Sigmoid colon (tissue), 7 donors: ENCODE measurements at places on chromosomes 12 and 14. TPM values are rescaled to one million over a fixed set of nuclear protein-coding genes. Genes with fewer than 3 reads are reported as not detected.

DNA sequence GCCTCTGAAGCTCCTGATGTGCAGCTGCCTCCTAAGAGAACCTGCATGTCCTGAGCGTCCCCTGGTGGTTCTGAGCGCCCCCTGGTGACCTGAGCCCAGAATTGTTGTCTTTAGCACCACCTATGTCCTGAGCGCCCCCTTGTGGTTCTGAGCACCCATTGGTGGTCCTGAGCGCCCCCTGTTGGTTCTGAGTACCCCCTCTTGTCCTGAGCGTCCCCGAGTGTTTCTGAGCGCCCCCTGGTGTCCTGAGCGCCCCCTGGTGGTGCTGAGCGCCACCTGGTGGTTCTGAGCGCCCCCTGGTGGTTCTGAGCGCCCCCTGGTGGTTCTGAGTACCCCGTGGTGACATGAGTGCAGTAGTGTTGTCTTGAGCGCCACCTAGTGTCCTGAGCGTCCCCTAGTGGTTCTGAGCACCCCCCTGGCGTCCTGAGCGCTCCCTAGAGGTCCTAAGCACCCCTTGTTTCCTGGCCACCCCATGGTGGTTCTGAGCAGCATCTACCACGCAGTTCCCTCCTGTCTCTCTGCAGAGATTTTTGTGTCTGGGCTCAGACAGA lies 782.5 kb downstream of the TMEM121 start:
- H3K36me3 ChIP-seq = no peaks in the 10 kb centered on the region
- H3K27me3 ChIP-seq = no peaks in the 10 kb centered on the region
- H3K4me3 ChIP-seq = no peak overlapping the region
- H3K4me1 ChIP-seq = no peaks in the 10 kb centered on the region

GRCh38 chr12:13167226-13167625 lies 29.3 kb upstream of the EMP1 start:
- DNase-seq = no peak
- H3K4me1 ChIP-seq = no peaks in the 10 kb centered on the region
- no peaks in the 10 kb centered on the region for H3K27me3 ChIP-seq
- H3K4me3 ChIP-seq = no peak overlapping the region
- no peaks in the 10 kb centered on the region for H3K36me3 ChIP-seq
- no peak overlapping the region for H3K27ac ChIP-seq

DNA sequence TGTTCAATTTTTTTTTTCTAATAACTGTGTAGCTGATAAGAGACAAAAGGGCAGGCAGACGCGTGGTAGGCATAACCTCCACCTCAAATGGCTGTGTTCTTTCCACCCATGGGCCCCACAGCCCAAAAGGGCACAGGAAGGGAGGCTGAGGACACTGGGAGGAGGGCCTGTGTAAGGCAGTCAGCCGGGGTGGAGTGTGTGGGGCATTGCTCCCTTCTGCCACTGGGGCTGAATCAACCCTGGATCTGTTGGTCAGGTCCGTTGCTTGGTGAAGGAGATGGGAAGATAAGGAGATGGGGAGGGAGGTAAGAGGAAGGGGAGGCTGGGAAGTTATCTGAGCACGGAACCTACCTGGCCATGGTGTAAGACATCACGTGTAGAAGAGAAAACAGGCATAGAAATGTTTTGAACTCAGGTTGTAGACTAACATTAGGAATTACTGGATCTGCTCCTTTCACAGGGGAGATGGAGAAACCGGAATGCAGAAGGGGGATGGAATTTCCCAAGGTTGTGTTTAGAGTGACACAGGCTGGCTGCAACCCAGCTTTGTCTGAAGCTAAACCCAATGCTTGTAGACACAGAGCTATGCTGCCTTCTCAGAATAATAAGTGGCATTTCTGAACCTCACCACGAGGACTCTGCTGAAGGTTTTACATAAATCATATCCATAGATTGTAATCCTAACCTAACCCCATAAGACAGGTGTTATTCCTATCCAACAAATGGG lies 138.5 kb upstream of the NOS1 start:
- no peaks in the 10 kb centered on the region for H3K36me3 ChIP-seq
- H3K4me3 ChIP-seq = no peak overlapping the region
- DNase-seq = no peak
- H3K27me3 ChIP-seq = no peaks in the 10 kb centered on the region
- H3K27ac ChIP-seq = no peak overlapping the region

DNA sequence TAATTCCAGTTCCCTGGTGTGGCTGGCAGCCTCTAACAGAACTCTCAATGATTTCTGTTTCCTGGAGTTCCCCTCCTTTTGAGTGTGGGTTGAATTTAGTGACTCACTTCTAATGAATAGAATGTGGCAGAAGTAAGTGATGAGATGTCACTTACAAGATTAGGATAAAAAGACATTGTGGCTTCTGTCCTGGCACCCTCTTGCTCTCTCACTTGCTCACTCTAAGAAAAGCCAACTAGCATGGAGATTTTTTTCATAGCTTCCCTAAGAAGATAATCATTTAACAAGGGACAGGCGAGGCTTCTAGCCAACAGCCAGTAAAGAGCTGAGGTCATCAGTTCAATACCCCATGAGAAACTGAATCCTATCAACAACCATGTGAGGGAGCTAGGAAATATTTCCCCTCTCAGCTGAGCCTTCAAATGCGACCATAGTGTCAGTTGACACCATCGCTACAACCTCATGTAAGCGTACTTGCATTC lies 156.7 kb downstream of the TMTC3 start:
- no peaks in the 10 kb centered on the region for H3K4me1 ChIP-seq
- DNase-seq = no peak
- H3K4me3 ChIP-seq = no peak overlapping the region
- H3K27me3 ChIP-seq = no peaks in the 10 kb centered on the region

- no peak overlapping the region for H3K27ac ChIP-seq
- peaks cover 15% of the 10 kb centered on the region for H3K36me3 ChIP-seq
- no peaks in the 10 kb centered on the region for H3K4me1 ChIP-seq
- H3K27me3 ChIP-seq = no peaks in the 10 kb centered on the region
Measured at GRCh38 chr12:62401631-62402030, 65.0 kb upstream of the MON2 start.

GRCh38 chr12:66692170-66692569 lies 13.3 kb upstream of the GRIP1 start:
- no peaks in the 10 kb centered on the region for H3K27me3 ChIP-seq
- H3K4me1 ChIP-seq = no peaks in the 10 kb centered on the region
- no peak for DNase-seq
- no peaks in the 10 kb centered on the region for H3K36me3 ChIP-seq
- no peak overlapping the region for H3K4me3 ChIP-seq

DNA sequence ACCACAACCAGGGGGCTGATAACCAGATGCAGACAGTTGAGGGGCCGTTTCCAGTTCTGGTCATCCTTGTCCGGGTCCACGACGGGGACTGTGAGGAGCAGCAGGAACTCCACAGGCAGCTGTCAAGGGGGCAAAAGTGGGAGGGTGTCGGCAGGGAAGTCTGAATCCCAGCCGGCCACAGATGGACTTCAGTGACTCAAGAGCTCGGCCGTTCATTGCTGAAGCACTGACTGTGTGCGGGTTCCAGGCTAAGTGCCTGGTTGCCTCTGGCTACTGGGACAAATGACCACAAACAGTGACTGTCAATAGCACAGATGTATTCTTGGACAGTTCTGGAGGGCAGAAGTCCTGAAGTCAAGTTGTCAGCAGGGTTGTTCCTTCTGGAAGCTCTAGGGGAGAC lies 19.6 kb downstream of the SLC8B1 start:
- H3K4me1 ChIP-seq = no peaks in the 10 kb centered on the region
- peaks cover 6% of the 10 kb centered on the region for H3K36me3 ChIP-seq
- H3K27ac ChIP-seq = no peak overlapping the region
- no peak for DNase-seq

DNA sequence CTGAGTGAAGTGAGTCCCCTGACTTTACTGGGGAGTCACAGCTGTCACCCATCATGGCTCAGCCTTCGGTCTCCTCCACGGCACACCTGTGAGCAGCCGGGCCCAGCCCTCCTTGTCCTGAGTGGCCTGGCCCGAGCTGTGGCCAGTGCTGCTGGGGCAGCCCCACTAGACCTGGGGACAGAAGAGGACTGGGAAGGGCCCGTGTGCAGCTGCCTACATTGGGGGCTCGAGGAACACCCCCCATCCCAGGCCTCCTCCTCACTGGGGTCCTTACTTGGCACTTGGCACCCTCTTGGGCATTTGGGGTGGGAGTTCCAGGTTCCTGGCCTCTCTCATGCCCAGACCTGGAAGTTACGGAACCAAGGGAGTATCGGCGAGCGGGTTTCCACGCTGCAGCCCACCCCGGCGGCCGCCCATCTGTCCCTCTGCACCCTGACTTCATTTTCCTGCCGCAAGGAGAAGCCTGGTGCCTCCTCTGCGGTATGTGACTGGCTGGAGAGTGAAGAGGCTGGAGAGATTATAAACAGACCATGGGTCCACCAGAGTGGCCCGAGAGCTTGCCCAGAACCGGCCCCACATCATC lies 179.7 kb downstream of the KIF26A start:
- no peaks in the 10 kb centered on the region for H3K36me3 ChIP-seq
- H3K4me1 ChIP-seq = peaks cover 8% of the 10 kb centered on the region
- no peak for DNase-seq
- H3K27ac ChIP-seq = no peak overlapping the region
- H3K27me3 ChIP-seq = no peaks in the 10 kb centered on the region

DNA sequence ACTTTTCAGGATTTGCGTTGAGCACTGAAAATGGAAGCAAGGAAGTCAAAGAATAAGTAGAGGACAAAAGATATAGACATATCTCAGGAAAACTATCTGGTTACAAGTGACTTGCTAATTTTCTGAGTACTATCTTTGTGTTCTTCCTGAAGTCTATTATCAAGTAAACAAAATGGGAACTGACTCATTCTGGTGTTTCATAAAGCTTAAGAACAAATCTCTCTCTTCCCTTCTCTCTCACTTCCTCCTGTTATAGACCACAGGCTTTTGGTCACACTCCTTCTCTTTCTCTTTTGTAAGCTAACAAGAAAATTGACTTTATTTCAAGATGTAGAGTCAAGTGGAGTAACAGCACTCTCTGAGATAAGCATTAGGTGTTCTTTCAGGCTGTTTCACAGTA lies 406.6 kb upstream of the SYT1 start:
- H3K4me1 ChIP-seq = no peaks in the 10 kb centered on the region
- no peaks in the 10 kb centered on the region for H3K36me3 ChIP-seq
- no peaks in the 10 kb centered on the region for H3K27me3 ChIP-seq
- no peak overlapping the region for H3K4me3 ChIP-seq
- DNase-seq = no peak
- H3K27ac ChIP-seq = no peak overlapping the region

- H3K27ac ChIP-seq = no peak overlapping the region
- no peaks in the 10 kb centered on the region for H3K36me3 ChIP-seq
- no peak overlapping the region for H3K4me3 ChIP-seq
- H3K4me1 ChIP-seq = peaks cover 21% of the 10 kb centered on the region
- DNase-seq = no peak
- H3K27me3 ChIP-seq = no peaks in the 10 kb centered on the region
Measured at GRCh38 chr12:104521731-104522130, 65.0 kb downstream of the CHST11 start.

DNA sequence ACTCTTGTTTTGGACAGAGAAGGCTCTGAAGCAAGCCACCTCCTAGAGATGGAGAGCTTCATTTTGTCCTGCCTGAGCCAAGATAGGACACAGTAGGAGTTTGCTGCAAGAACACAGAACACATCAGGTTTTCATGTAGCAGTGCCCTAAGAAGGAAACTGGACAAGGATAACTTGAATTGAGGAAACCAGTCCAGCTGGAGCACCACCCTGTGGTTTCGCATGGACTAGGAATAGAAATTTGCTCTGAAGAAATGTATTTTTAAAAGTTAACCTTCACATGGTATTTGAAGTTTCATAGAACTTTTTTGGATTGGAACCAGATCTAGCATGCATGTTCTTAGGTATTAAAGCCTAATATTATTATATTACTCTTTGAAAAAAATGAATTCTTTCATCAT lies 68.8 kb downstream of the RERG start:
- no peak overlapping the region for H3K27ac ChIP-seq
- no peaks in the 10 kb centered on the region for H3K27me3 ChIP-seq
- no peaks in the 10 kb centered on the region for H3K36me3 ChIP-seq
- DNase-seq = no peak

KLHL33 gene
- total RNA-seq = 1.4 TPM

RTL1 gene
- not detected for total RNA-seq

SMCO2 gene
- total RNA-seq = not detected
